Stromal cell of bone marrow (primary cell): ENCODE measurements at places on chromosomes 11 and 22.

DNA sequence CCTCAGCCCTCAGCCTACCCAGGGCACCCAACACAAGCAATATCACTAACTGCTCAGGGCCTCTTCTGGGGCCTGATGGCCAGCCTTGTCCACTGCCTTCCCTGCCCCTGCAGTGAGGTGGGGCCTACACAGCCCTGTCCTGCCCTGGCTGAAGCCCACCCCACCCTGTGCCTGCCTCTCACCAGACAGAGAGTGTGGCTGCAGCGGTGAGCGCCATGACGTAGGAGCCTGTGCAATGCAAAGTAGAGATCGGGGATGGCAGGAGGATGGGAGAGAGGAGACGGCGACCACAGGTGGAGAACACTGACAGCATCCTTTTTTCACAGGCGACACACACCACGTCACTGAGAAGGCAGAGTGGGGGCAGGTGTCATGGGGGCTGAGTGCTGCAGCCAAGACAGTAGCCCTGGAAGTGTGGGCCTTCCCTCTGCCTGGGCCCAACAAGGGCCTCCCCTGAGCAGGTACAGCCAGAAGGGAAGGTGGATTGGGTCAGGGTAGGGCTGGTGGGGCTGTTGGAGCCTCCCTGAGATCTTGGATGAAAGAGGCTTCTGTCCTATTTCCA, 65.3 kb upstream of the CLTCL1 start:
- DNase-seq: no peak

DNA sequence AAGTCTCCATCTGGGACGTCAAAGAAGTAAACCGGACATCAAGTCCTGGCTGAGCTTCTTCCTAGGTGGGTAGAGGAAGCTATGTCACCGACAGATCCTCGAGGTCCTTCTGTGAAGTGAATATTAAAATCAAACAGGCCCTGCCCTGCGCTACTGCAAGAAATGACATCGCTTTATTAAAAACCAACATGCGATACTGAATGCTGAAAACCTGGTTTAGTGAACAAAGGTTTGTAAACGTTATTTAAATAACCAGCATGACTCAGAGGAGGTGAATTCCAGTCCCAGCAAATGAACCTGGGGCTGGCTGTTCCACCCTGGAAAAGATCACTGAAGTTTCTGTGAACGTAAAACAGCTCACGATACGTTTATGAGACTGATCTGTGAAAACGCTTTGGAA, 645 bp downstream of the RTCB start:
- DNase-seq: no peak

DNA sequence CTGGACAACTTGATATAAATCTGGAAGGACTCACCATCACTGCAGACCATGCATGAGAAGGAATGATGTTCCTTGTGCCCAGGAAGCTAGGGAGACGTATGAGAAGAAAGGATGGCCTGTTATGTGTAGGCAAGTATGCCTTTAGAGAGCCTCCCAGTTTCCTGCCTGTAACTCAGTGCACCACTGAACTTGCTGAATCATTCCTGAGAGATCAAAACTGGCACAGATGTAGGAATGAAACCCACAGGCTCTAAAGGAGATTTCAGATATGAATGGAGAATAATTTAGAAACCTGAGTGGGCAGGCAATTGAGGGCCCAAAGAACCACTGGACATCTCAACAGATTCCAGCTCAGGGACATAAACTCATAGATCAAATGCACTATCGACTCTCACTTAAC, 38.4 kb upstream of the PRSS23 start:
- no peak for DNase-seq

DNA sequence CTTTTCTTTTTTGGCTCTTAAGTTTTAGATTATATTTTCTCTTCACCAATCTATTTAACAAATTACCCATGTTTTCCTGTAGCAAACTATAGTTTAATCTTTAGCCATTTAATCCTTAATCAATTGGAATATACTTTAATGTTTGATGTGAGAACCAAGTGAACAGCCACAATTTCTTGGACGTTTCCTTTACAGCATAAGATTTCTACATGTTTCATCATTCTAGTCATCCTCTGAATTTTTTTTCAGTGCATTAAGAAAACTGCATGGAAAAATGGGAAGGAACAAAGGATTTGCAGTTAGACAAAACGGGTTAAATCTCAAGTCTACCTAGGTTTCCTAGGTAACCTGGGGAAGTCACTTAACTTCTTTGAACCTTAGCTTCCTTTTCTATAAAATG, 507.1 kb upstream of the CCDC90B start:
- DNase-seq: no peak

DNA sequence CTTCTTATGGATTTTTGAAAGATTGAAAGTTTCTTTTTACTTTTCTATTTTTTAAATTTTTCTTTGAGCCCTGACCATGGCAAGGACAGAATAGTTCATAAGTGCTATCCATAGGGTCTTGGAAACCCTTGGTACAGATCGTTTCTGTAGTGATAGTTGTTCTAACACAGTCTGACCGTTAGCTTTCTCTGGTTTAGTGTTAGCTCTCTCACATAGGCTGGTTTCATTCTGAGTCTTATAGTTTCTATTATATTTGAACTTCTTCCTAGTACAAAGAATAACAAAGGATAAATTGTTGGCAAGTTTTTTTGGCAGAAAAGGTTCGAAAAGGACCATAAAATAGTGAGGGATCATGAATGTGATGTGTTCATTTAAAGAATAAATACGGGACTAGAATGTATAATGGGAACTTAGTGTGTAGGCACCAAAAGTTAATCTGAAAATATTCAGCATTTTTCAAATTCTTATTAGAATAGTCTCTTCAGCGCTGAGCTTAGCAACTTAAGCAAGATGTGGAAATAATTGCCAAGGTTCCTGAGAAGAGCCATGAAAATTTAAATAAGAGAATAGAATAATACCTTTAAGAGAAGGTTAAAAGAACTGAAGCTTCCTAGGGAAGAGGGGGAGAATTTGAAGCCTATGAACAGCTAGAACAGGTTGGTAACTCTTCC, 24.1 kb downstream of the FDX1 start:
- no peak for DNase-seq

DNA sequence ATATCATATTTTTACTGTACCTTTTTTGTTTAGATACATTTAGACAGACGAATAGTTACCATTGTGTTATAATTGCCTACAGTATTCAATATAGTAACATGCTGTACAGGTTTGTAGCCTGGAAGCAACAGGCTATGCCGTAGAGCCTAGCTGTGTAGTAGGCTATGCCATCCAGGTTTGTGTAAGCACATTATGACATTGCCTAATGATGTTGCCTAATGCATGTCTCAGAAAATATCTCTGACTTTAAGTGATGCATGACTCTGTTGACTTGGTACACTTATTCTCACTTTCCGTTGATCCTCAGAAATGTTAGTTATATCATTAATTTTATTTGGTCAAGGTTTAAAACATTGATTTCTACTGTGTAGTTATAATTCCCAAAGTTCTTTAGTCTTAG, 39.9 kb downstream of the OR2AT4 start:
- DNase-seq: no peak

DNA sequence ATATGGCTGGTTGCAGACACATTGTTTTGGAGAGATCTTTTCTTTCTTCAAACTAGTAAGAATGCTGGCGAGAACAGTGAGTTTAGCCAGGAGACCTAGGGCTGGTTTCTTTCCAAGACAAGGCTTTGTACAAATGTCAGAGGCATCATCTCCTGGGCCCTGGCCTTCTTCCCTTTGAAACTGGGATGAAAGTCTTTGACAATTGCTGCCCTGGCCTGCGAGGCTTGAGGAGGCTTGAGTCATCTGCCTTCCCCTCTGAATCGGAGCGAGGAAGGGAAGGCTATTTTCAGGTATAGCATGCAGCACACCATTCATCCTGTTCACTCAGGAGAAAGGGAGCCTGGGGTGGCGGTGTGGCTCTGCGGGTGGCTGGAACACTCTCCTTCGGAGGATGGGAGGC, 21.5 kb upstream of the PARVG start:
- DNase-seq: no peak

GRCh38 chr22:17303840-17304779, 65.2 kb upstream of the CECR2 start:
- no peak for DNase-seq

- DNase-seq: no peak
These were observed 367.3 kb downstream of the OPCML start for GRCh38 chr11:133164986-133165385.

DNA sequence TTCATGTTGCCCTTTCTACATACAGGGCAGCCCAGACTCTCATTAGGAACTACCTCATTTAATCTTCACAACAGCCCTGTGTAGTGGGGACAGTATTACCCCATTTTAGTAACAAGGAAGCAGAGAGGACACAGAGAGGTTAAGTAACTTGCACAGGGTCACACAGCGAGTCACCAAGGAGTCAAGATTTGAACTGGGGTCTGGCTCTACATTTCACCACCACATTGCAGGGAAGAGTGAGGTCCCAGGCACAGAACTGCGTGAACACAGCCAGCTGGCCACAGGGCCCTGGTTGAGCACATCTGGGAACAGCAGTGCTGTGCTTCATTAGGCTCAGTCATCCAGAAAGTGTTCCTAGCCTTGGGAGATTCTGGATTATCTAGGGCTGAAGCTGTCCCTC, 45.4 kb upstream of the ISX start:
- DNase-seq: no peak

- DNase-seq: no peak
These were observed 26.0 kb upstream of the TCF20 start for GRCh38 chr22:42296381-42296853.

GRCh38 chr11:114089748-114090147, 30.2 kb downstream of the ZBTB16 start:
- DNase-seq: no peak

DNA sequence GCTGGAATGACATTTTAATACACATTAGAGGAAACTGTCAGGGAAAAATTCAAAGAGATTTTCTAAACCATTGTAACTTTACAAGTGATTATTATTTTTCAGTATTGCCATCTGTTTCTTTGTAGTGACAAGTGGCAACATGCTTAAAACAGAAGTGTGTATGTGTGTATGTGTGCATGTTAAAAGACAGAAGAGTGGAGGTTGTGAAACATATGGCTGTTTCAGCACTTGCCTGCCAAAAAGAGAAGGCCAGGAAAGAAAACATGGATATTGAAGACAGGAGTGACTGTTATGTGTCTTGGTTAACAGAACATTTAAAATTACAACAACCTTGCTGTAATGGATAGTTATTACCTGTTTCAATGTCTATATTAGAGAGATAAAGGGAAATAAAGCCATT, 24.3 kb upstream of the VWA5A start:
- no peak for DNase-seq

DNA sequence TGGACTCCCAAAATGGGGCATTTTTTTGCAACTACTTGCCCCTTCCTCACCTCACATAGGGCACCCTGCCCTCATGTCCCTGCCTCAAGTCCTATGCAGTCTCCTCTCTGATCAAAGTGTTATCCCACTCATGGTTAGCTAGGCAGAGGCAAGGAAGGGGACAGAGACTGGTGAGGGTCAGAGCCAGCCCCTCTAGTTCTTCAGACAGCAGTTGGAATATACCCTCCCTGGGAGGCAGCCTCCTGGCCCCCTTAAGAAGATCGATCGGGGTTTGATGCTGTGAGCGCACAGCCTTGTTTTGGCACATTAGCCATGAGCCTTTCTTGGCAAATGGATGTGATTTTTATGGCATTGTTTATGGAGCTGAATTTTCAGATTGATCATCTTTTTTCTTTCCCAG, 436.9 kb downstream of the BUD13 start:
- DNase-seq: no peak

DNA sequence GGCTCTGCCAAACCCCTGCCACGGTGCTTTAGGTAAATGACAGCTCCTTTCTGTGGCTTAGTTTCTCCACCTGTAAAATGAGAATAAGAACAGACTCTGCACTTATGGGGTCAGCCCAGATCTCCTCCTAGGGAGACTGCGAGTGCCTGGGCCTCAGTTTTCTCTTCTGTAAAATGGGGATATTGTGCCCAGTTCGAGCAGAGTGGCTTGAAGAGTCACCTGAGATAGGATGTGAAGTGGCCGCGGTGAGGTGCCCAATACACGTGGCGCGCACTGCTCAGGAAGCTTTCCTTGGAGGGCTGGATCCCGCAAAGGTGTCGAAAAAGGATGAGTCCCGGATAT, 473 bp upstream of the EMID1 start:
- DNase-seq: no peak

DNA sequence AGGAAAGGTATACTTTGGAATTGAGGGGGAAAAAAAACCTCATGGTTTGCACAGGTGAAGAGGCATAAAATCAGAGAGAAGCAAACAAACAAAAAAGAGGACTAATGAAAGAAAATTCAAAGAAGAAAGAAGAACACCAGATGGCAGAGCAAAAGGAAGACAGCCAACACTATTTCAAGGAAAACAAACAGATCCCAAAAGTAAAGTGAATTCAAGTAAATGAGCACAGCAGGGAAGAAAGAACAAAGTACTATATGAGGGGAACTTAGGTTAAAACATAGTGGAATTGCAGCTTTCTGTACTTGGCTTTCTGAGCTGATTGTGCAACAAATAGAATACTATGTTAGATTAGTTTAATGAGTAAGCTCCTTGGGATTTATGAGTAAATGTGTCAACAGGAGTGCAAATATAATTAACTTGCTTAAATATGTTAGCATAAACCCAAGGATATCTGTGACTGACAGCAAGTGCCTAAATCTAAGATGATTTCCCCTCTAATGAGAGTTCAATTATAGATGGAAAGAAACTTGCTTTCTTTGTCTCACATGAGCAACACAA, 404.6 kb upstream of the CNTN5 start:
- DNase-seq: no peak

GRCh38 chr22:41009222-41009948, 58.2 kb downstream of the RBX1 start:
- DNase-seq: peak; percentile 70

DNA sequence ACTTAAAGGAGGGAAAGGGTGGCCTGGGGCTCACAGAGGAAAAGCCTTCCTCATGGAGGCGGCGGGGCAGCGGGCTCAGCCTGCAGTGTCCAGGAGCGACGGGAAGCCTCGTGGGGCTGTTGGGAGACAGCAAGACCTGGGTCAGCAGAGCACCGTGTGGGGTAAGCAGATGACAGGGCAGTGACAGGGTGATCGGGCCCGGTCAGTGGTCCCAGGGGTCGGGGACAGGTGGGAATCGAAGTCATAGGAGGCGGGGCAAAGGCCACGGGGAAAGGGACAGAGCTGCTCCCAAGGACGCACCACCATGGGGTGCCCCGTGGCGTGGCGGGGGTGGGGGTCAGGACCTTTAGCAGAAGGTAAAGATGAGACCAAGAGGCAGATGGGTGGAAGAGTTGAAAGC, 49.8 kb downstream of the CDKN1C start:
- no peak for DNase-seq

- DNase-seq: peak; percentile 73
These were observed 36.7 kb downstream of the TPST2 start for GRCh38 chr22:26553056-26553752.

DNA sequence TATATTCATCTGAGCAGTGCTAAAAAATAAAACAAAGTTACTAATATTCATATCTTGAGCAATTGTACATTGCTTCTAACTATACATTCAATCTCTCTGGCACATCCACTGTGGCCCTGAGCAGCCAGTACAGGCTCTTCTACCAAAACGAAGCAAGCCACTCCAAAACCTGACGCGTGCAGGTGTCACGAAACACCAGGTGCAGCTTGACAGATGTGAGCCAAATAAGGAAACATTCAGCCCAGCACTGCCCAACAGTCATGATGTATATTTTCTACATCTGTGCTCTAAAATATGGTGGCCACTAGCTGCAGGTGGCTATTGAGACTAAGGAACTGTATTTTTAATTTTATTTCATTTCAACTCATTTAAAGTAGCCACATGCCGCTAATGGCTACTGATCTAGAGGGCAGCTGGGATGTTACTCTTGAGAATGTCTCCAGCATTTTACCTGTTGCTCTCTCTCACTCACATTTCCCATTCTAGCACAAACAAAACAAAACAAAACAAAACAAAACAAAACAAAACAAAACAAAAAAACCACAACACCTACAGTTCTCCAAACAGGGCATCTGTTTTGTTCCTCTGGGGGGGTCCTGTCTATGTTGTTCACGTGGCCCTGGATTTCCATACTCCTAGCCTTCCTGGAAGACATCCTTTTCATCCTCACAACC, 77.7 kb downstream of the LARGE1 start:
- no peak for DNase-seq
